ENCODE measurements at places on chromosomes 3 and 15. TPM values are rescaled to one million over a fixed set of nuclear protein-coding genes. Genes with fewer than 3 reads are reported as not detected.

- no peak for DNase-seq
Observed at GRCh38 chr15:66840615-66841390, 138.8 kb downstream of the SMAD6 start.

DNA sequence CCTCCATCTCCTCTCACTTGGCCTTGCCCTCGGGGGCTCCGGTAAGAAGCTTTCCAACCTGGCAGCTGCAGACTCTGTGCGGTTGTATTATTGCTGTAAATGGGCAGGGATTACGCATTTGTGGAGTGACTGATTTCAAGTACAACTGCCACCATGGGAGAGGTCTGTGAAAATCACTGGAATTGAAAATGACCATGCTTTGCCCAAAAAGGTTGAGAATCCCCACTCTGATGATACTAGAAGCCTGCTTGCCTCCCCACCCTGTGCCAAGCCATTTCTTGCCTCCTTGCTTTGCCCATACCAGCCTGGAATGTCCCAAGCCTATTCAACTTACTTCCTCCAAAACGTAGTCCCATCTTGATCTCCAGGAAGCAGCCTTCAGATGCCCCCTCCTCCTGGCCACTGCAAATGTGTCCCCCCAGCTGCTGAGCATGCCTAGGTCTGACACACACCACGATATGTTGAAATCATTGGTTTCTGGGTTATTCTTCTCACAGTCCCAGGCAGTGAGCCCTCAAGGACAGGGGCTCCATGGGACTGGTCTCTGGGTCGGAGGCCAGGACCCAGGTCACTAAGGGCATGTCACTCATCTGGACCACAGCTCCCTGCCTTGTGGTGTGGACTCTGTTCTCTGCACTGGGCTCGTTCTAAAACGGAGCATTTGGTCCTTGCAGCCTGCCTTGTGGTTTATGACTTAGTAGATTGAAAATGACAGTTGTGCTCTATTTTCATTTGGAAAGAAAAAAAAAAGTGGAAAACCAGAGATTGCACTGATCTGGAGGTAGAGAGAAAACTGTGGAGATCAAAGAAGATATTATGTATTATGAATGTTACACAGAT, 42.9 kb downstream of the SMAD3 start:
- no peak for DNase-seq

DNA sequence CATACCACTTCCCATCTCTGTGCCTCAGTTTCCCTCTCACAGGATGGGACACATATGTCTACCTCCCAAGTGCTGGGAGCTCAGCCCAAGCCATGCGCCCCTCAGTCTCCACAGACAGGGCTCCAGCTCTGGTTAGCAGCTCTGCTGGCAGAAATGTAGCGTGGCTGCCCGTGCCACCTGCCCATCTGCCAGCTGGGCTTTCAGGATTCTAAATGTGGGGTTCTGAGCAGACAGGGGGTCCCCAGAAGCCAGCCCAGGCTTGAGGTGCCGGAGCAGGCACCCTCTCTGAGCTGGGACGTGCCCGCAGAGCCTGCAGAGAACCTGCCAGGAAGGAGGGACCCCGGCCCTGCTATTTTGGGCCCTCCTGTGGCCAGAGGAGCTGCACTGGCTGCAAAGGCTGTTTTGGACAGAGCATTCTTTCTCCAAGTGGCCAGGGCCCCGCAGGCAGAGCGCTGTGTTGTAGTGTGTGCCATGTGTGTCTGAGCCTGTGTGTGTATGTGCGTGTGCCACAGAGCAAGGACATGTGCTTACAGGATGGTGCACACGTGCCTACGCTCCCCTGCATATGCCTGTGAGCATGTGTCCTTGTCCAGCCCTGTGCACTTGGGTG, 31.7 kb downstream of the PSTPIP1 start:
- DNase-seq, result no peak

DNA sequence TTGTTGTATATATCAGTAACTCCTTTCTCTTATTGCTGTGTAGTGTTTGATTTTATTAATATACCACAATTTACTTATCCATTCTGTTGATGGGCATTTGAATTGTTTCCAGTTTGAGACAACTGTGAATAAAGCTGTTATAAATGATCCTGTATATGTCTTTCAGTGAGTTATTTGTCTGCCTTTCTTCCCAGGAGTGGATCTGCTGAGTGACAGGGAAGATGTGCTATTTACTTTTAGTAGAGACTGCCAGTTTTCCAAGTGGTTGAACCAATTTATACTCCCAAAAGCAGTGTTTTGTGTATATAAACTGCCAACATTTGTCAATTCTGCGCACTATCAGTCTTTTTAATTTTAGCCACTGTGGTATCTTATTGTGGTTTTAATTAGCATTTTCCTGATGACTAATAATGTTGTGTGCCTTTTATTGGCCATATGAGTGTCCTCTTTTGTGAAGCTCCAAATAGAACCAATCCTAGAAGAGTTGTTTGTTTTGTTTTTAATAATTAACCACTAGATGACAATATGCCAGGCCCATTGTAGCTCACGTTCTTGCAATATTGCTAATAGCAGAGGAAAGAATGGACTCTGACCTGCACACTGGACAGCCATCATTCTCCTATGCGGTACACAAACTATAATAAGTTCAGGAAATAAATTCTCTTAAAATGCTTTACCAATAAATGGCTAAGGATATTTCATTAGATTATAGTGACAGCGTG, 25.3 kb downstream of the TRANK1 start:
- DNase-seq, result no peak

GRCh38 chr3:177213801-177214535, 16.7 kb upstream of the TBL1XR1 start:
- DNase-seq, result no peak

DNA sequence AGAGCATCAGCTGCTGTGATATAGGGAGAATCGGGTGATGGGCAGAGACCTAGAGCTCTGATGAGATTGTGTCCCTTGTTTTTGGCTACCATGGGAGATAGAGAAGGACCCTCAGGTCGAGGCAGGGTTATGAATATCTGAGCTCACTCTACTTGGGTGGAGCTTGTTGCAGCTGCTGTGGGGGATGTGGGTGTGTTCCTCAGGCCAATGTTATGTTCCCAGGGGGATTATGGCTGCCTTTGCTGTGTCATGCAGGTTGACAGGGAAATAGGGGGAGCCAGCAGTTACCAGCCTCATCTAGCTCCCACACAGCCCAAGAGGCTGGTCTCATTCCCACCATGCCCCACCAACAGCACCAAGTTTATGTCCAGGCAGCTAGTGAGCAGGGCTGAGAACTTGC, 131.5 kb downstream of the TRIM42 start:
- peak; percentile 6 for DNase-seq

GRCh38 chr15:69673291-69673881, 220.8 kb downstream of the RPLP1 start:
- no peak for DNase-seq

DNA sequence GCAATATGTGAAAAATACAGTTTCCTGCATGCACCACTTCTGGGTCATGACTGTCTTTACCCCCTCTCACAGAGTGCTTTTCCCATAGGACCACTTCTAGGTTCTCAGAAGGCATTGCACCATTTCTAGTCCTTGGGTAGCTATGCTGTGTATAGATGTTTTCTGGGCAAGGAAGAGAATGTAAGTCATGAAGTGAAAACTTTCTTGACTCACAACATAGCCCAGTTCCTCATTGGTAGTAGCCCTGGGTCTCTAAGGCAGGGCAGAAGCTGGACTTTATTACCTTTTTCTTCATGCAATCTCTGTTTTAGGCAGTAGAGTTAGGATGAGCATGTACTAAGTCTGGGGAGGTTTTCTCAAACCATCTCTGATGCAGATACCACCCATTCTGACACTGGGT, 203.1 kb downstream of the EPHB1 start:
- no peak for DNase-seq

DNA sequence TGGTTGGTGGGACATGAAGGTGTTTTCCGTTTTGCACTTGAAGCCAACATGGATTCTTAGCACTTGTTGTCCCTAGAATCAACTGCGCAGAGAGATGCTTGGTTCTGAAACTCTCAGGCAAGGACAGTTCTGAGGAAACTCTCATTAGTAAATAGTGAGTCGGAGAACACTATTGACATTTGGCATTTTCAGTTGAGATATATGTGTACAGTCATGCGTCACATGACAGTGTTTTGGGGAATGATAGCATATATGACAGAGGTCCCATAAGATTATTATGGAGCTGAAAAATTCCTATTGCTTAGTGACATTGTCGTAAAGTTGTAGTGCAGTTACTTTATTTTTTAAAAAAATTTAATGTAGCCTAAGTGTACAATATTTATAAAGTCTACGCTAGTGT, 5.8 kb downstream of the APBA2 start:
- DNase-seq, result no peak

DNA sequence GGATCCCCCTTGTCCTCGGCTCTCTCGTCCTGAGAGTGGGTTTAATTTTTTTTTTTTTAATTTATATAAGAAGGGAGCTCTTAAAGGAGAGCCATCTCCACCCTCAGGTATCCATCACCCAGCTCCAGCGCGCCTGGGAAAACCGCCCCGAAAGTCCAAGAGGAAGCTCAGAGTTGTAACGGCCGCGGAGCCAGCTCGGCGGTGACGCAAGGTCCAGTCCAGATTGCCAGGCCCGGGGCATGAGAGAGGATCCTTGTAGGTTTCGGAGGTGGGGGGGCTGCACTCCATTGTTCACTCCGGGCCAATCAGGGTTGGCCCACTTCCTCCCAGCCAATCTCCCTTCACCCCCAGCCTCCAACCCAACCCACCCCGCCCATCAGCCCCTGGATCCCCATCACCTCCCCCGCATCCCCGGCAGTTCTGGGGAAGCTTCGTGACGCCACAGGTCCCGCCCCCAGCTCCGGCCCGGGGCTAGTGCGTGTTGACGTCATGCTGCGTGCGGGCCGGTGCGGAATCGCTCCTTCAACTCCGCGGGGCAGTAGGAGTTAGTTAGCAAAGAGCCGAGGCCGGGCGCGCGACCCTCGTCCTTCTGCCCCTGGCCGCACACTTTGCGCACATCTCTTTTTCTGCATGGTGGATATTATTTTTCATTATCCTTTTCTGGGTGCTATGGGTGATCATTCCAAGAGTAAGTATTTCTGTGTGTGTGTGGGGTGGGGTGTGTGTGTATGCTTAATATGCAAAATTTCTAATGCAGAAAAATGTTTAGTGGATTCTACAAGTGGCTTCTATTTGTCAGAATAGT, at the start of gene ISL2:
Gene ISL2, plus strand, starts transcription at position 520 of the 805 bp plus-strand sequence. Its CDS starts 111 bp downstream, at position 631.
- no peak for DNase-seq

- DNase-seq, result no peak
Observed at GRCh38 chr15:68666120-68666811, 87.5 kb downstream of the CORO2B start.

Gene SLC35G2
- not detected for polyA plus RNA-seq

Gene PPP2R3A
- 0.08 TPM for polyA plus RNA-seq

Gene CRYGS
- polyA plus RNA-seq, result not detected

Gene C3orf22
- not detected for polyA plus RNA-seq

Gene ZNF80
- not detected for polyA plus RNA-seq

Gene ATP10A
- not detected for polyA plus RNA-seq

Gene FBXO40
- polyA plus RNA-seq, result not detected

Measured in naive B cell (primary cell).